ENCODE measurements at places on chromosomes 16 and 17. TPM values are rescaled to one million over a fixed set of nuclear protein-coding genes. Genes with fewer than 3 reads are reported as not detected.

The EFNB3 gene
- 4.1 TPM for total RNA-seq

The APOH gene
- total RNA-seq: not detected

The HOXB7 gene
- 18.8 TPM for total RNA-seq

The HOXB1 gene
- total RNA-seq: not detected

The FTO gene
- total RNA-seq: 129 TPM

The SLC46A1 gene
- total RNA-seq: 10.6 TPM

The LUC7L gene
- 38.0 TPM for total RNA-seq

The C17orf113 gene
- 0.49 TPM for total RNA-seq

The C16orf89 gene
- total RNA-seq: not detected

The CD19 gene
- 0.10 TPM for total RNA-seq

The MRPS23 gene
- total RNA-seq: 28.4 TPM

DNA sequence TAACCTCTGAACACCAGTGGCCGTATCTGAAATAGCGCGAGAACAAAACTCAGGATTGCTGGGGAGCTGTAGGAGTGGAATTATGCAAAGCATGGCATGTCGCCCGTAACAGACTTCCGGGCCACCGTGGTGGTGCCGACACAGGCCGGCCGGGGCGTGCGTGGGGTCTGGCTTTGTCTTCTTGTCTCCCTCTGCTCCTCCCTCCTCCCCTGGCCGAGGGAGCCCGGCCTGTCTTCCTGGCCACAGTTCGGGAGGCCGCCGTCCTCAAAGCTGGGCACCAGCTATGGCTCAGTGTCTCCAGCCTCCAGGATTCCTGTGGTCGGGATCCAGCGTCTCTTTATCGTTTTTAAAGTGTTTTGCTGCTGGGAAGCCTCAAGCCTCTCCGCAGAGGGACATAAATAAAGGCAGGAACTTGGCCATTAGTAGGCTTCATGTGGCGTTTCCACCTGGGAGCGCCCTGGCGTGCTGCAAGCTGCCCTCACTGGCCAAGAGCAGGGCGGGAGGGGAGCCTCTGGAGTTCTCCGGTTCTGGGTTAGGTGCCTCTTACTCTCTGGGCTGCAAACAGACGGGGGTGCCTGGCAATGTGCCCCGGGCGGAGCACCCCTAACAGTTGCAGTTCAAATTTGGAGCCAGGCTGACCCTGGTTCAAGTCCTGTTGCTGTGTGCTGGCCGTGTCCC is 22.0 kb upstream of the NPTX1 start:
- DNase-seq: peak; percentile 75

- no peak for DNase-seq
These were observed 3.5 kb downstream of the ELMO3 start for GRCh38 chr16:67202426-67202825.

DNA sequence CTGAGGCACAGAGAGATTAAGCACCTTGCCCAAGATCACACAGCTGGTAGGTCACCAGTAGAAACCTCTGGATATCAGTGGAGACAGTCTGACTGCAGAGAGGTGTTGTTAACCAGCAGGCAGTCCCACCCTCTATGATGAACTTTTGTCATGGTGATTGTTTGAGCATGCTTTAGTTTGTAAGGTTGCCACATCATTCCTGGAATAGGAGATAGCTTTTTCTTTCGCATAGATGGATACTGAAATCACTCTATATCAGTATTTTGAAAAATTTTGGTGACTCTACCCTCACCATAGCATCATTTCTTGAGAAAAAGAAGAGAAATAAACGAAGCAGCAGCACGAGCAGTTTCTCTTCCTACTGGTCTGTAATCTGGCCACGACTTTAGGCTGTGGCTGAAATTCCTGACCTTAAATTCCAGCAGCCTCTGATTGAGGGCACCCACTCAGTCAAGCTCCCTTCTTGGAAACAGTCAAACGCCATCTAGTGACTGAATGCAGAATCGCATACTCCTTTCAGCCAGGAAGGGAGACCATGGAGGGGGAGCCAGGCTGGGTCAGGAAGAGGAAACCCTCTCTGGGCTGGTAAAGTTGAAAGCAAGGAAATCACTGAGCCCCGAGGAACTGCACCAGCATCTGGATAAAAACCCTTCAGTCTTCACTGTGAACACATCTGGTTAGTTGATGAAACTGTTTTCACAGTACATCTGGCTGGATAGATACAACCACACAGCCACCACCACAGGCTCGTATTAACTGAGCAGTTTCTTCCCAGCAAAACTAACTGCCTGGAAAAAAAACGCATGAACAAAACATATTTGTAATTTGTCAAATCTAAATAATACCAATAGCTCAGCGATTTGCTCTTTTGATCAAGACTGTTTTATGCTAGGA is 108.5 kb upstream of the XYLT1 start:
- DNase-seq: peak; percentile 31

DNA sequence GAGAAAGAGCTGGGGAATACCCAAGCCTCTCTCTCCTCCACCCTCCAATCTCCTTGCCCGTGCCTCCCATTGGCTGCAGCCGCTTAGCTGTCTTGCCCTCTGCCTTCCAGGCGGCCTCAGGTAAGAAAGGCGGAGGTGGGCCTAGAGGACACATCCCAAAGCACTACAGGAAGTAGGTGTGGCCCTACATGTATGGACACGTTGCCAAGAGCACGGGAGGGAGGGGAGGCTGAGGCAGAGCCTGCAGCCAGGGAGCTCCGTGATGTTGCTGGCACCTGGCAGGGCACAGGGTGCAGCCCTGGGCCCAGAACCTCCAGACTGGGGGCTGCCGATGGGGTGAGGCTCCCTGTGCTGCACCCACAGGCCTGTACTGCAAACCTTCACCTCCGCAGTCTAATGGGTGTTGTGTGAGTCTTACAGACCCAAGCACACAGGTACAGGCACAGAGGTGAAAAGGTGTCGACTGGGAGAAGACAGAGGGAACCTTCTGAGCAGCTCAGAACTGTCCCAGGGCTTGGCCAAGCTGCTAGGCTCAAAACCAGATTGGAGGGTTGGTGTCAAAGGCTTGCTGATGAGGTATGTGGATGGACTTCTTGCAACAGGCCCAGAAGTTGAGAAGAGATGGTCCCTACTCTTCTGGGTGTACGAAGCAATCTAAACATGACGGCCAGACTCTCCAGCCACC is 23.5 kb upstream of the FOXK2 start:
- DNase-seq: no peak

- DNase-seq: no peak
These were observed 3.8 kb downstream of the HAGH start for GRCh38 chr16:1822801-1823200.

- no peak for DNase-seq
These were observed 7.5 kb upstream of the DOK4 start for GRCh38 chr16:57493767-57494166.

DNA sequence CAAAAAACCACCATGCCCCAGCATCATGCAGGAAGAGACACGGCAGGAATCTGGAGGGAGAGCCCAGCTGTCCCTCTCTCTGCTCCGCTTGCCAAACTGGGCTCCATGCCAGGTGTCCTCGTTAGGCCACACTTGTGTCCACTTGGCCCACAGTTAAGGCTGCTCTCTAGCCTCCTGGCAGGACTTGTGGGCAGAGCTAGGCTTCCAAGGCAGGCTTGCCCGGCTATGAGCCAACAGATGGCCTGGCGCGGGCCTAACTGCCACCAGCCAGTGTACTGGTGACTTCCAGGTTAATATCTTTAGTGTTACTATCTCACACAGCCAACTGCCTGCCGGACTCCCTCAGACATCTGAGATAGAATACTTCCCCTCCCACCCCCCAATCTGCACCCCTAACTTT is 10.6 kb downstream of the ATP6V0D1 start:
- DNase-seq: peak; percentile 87

DNA sequence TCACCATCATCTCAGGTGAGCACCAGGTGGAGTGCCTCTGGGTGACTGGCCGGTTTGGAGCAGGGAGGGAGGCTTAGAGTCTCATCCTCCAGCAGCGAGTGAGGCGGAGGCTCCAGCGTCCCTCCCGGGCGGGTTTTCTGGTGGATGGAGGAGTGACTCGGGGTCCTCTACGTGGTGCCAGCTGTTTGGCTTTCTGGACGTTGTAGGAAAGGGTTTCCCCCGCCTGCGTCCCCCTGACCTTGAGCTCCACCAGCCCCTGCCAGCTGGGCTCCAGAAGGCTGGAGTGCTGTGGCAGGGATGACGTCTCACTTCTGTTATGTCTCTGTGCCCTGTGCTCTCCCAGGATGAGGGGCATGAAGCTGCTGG is 522 bp downstream of the DNASE1 start:
- DNase-seq: no peak

DNA sequence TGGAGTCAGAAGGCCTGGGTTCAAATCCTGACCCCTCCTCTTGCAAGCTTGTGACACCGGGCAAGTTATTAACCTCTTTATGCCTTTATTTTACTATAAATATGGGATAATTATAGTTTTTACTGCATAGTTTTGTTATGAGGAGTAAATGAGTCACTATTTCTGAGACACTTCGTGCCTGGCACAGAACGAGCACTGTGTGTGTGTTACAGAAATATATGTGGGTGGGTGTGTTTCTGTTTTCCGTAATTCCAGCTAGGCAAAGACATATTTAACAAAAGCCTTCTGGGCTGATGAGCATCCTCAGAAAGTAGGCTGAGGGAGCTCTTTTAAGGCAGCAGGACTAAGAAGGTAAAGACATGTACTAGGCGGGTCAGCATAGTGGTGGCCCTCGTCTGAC is 417.9 kb downstream of the MAF start:
- DNase-seq: no peak

DNA sequence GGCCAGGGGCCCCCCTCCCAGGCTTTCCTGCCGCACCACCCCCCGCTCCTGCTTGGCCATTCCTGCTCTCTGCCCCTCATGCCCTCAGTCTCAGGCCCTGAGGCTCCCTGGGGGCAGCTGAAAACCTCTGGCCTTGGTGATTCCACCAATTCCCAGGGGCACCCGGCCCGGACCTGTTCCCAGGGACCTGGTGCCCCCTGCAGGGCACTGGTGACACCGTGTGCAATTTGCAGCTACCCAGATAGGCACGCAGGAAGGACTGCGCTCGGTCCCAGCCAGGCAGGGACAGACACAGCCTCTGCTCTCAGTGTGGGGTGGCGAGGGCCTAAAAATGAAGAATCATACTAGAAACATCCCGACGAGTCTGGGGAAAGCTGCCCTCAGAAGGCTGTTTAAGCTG is 13.4 kb downstream of the WFDC1 start:
- DNase-seq: peak; percentile 70

GRCh38 chr16:67652578-67653127 is 7.4 kb downstream of the ACD start:
- peak; percentile 50 for DNase-seq

- no peak for DNase-seq
These were observed 54.9 kb downstream of the BEAN1 start for GRCh38 chr16:66481943-66482390.

GRCh38 chr17:49597928-49598655 is 22.4 kb downstream of the NXPH3 start:
- DNase-seq: no peak

DNA sequence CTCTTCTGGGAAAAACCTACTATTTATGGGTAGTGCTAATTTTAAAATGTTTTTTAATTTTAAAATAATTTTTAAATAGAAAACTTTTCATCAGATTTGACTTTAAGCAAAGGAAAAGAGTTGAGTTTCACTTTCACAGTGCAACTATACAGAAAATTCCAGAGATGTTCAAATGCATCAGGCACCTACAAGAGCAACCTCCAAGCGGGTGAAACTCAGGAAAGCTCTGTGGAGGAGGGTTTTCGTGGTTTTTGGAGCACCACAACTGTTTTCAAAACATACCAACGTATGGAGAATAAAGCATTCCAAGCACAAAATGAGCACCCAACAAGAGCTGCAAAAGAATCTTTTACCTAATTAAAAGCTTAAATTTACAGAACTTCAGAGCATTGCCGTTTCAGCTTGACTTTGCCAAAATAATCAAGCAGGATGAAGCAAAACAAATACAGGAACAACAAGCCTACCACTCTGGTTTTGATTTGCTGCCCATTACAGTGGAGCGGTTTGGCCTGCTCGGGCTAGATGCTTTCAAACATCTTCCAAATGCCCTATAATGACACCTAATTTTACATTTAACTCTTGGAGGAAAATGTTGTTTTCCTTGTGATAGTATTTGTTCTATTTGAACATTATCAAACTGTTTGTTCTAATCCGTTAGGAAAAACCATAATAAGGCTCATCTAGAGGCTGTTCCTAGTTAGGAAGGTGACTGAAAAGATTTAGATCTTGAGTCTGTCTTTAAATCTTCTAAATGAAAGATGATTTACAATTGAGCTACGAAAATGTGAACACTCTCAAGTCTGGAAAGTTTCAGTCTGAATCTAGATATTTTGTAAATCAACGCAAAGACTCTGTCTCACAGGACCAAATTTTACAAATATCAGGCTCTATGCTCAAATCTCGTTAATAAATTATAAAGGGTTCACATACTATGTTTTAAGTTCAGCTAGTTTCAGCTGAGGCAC is 34.5 kb downstream of the NACA2 start:
- peak; percentile 15 for DNase-seq

DNA sequence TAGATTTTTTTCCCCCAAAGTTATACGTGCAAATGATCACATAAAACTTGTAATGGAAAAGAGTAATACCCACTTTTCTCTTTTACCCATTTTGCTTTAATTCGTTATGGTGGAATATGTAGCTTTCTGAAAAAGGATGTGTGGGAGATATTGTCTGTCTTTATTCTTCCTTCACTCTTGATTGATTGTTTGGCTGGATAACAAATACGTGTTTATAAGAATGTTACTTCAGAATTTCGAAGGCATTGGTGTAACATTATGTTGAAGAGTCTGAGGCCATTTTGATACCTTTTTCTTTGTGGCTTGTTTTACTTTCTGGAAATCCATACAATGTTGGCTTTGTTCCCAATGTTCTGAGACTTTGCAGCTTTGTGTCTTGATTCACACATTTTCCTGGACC is 71.4 kb downstream of the BCAS3 start:
- no peak for DNase-seq

DNA sequence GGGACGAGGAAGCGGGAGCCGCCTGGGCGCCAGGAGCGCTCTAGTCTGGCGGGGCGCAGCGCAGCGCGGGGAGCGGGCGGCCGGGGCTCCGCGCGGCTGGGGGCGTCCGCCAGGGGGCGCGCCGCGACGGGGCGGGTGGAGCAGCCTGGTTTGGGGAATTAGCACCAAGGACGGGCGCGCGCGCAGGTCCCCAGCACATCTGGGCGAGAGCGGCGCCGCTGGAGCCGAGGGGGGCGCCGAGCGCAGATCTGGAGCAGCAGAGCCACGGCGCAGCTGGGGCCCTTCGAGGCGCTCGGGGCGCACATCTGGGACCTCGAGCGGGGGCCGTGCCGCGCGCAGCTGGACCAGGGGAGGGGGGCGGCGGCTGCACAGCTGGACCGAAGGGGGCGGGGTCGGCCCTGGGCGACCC is at the start of gene NXPH3:
Gene NXPH3 (plus strand): TSS at position 193 of the 409 bp plus-strand sequence. CDS start 349 bp downstream, outside the sequence.
- DNase-seq: peak; percentile 65

DNA sequence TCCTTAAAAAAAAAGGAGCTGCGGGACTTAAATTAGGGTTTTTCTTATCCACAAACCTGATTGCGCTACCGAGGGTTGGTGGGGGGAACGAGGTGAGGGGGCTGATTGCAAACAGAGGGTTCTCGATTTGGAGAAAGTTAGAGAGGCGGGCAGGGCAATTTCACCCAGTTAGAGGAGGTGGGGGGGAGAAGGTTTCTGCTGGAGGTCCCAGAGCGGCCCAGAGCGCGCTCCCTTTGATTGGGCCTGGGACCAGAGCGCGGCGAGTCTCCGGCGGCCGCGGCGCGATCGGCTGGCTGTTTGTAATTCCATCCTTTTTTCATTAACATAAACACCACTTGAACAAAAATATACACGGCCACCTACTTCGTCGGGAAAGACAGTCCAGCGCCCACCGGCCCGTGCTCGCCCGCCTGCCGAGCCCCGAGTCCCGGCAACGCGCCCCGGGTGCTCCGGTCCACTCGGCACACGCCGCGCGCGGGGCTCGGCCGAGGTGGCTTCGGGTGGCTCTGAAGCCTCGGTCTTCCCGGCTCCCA is 13.3 kb upstream of the FOXF1 start:
- no peak for DNase-seq

GRCh38 chr16:1300664-1301476 is 8.6 kb upstream of the UBE2I start:
- DNase-seq: peak; percentile 72
